ENCODE measurements at places on chromosomes 13 and 19.

DNA sequence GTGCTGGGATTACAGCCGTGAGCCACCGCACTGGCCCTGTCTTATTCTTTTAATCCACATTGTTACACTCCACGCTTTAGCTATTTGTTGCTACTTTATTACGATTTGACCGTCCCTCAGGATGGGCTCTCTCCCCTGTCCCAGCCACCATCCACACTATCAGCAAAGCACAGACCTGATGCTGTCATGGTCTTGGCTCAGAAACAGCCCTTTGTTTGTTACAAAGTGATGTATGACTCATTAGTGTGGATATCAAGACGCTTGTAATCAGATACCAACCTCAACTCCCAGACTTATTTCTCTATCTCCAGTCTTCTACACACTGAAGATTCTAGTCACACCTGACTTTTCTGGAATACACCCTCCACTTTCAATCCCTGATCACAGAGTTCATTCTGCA is 84.6 kb upstream of the FREM2 start:
- peak; percentile 1 for DNase-seq

- no peak for DNase-seq
These were observed 113.7 kb upstream of the SGCG start for GRCh38 chr13:23067129-23067528.

DNA sequence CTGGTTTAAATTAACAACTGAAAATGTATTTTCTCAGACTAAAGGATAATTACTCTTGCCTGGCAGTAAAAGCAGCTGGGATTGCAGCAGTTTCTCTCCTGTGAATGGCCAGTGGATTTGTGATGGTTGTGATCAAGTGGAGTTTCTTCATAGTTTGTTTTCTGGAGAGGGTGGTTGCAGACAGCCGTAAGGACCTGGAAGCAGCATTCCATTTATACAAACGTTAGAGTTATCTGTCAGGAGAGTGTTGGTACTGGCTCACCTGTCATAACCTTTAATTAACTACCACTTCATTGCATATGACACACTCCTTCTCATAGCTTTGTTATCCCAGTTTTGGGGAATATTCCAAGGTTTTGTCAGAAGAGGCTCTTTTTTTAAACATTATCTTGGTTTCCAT is 258.4 kb upstream of the SLC10A2 start:
- no peak for DNase-seq

- no peak for DNase-seq
These were observed 5.4 kb downstream of the CCDC61 start for GRCh38 chr19:46000491-46001246.

GRCh38 chr19:48393559-48394330 is at the start of gene GRIN2D:
GRIN2D (plus strand) TSS chr19:48393668; CDS start chr19:48398393, 4,725 bp downstream.
- peak; percentile 53 for DNase-seq

DNA sequence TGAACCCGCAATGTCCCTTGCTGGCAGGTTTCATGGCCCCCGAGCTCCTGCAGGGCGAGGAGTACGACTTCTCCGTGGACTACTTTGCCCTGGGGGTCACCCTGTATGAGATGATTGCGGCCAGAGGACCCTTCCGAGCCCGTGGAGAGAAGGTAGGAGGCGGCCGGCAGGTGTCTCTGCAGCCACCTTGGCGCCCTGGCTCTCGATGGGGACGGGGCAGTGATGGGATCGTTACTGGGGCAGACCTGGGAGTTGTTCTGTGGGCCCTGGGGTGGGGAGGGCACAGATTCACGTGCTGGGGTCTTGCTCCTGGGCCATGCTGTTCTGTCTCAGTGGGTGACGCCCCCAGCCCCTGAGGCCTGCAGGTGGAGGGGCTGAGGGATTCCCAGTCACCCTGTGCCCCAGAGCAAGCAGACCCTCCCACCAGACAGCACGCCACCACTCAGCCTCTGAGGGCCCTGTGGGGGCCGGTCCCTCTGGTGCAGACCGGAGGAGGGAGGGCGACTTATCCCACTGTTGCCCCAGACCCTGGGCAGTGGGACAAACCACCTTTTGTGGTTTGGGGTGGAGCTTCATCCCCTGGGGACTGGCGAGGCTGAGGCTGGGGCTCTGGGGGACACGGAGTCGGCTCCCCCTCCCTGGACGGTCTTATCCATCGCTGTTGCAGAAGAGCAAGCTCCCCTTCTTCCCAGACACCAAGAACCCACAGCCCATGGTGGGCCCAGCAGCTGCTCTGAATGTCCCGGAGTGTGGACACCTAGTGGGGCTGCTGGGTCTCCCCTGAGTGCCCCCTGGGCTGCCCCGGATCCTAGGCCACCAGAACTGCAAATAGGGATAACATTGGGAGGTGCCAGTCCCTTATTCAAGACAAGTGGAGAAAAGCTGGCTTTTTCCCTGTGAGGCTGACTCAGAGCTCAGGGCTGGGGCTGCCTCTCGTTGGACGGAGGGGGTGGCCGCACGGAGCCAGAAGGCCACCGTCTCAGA is 27.5 kb upstream of the TMEM255B start:
- no peak for DNase-seq

- no peak for DNase-seq
These were observed 49.4 kb upstream of the RNF113B start for GRCh38 chr13:98226496-98226895.

GRCh38 chr19:29858000-29858596 is 46.3 kb downstream of the CCNE1 start:
- no peak for DNase-seq

- DNase-seq = peak; percentile 99
These were observed 54.4 kb downstream of the COL4A2 start for GRCh38 chr13:110361365-110361911.

- no peak for DNase-seq
These were observed 2.0 kb downstream of the ZSCAN1 start for GRCh38 chr19:58035863-58036262.

DNA sequence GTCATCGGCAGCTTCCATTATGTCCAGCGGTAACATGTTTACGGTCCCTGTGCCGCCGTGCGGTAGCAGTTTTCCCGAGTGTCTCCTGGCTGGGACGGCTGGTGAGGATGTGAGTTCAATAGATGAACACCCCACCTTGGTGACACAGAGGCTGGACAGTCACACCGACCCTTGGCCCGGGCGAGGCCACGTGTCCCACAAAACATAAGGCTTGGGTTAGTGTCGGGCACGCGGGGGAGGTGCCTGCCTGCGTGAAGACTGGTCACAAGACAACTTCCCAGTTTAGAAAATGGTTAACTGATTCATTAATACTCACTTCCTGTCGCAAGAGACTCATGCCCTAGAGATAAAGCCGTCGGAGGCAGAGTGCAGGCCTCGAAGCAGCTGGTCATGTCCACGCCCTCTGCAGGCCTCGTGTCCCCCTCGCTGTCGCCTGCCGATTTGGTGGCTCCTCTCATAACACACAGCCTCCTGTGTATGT is 17.2 kb downstream of the RASA3 start:
- peak; percentile 90 for DNase-seq

- DNase-seq = peak; percentile 41
These were observed 57.7 kb downstream of the ING1 start for GRCh38 chr13:110771194-110771593.

- peak; percentile 56 for DNase-seq
These were observed 3.3 kb upstream of the PEX11G start for GRCh38 chr19:7492142-7492541.

GRCh38 chr13:87919956-87920355 is 248.8 kb downstream of the SLITRK5 start:
- no peak for DNase-seq

GRCh38 chr13:101623470-101624209 is 171.2 kb downstream of the ITGBL1 start:
- peak; percentile 52 for DNase-seq

DNA sequence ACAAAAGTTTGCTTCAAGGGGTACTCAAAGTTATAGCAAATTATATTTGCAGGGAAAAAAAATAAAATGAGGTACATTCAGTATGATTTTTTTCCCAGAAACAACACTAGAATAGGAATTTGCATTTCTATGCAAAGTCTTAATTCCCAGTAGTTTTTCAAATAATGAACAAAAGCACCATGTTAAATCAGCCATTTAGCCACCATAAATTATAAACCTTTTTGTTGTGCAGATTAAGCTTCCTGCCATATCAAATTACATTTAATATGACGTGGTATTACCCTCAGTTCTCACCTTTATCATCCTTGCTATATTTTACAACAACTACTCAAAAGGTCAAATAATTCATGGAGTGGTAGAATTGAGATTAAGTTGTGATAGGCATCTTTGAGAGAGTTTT is 136.6 kb upstream of the FRY start:
- DNase-seq = no peak

DNA sequence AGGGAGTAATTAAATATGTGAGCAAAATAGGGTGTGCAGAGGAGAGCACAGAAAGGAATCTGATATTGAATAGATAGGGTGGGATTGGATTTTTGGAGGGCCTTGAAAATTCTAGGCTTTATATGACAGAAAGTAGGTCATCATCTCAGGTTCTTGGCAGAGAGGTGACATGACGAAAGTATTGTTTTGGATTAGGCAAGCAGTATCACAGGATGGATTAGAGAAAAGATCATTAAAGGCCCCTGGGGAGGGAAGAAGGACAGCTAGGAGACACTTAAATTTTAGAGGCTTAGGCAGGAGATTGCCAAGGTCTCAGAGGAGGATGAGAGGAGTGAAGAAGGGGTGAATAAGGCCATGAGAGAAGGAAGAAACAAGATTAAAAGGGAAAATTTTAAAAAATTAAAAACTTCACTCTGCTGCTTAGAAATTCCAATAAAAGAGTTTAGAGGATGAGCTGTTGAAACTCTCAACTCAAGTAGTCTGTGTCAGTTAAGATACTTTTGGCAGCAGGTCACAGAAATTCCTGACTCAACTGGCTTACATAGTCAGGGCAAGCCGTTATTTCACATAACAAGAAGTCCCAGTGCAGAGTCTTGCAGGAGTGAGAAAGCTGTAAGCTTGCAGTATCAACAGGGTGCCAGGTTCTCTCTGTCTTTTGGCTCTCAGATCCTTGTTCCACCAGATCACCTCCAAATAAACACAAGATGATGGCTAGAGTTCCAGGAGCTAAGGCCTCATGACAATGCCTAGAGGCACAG is 8.8 kb downstream of the GPC6 start:
- peak; percentile 47 for DNase-seq

DNA sequence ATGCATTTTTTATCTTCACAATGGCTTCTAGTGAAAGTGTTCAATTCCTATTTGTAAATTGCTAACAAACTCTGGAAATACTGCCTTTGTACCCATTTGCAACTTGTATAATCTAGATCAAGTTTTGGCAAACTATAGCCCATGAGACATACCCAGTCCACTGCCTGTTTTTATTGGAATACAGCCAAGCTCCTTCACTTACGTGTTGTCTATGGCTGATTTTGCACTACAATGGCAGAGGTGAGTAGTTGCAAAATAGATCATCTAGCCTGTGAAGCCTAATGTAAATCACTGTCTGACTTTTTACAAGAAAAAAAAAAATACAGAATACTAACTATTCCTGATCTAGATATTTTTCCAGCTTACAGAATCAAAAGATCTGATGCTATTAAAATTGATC is 37.1 kb downstream of the DZIP1 start:
- DNase-seq = peak; percentile 66

- peak; percentile 49 for DNase-seq
These were observed 38.3 kb upstream of the HMGB1 start for GRCh38 chr13:30504081-30504480.

DNA sequence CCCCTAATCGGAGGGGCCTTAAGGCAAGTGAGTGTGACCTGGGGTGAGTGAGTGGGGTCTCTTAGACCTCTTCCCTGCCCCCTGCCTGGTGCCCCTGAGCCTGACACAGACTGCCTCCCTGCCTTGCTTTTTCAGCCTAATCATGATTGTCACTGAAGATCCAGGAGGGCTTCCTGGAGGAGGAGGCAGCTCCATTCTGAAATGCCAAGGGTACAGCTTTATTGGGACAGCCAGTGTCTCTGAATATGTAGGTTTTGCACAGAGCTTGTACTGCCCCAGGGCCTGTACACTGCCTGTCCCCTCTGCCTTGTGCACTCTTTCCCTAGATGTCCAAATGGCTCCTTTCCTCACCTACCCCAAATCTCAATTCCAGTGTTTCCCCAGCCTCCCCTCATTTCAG is 26.1 kb upstream of the SEMA6B start:
- DNase-seq = no peak

DNA sequence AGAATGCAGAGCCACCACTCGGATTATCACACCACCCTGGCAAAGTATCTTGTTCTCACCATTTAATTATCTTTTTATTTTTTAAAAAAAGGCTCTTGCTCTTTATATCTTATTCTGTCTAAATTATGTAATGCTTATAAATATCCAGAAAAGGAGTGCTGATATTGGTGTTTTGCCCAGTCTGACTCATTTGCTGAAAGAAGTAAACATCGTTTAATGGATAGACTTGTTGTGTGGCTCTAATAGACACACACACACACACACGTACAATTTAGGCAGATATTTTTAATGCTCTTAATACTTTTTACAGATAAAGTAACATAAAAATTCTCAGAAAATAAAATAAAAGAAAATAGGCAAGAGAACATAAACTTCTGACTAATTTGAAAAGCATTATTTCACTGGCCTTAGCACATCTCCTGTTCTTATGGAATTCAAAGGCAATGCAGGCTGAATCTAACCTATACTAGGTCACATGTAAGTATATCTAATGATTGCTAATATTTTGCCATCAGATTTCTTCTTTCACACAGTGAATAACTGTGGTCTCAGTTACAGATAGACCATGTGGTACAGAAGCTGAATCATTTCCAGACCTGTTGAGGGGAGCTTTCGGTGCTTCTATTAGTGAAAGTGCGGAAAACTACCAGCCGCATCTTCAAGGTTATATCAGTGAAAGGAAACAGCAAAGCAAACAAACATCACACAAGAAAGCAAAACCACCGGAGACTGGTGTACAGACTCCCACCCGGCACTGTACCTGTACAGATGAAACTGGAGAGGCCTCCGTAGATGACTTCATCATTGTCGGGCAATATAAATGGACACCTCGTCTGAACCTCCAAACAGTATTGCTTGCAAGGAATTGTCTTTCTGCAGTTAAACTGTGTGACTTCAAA is 642.1 kb upstream of the ARGLU1 start:
- DNase-seq = peak; percentile 29

GRCh38 chr19:29285878-29286277 is 72.9 kb upstream of the UQCRFS1 start:
- DNase-seq = no peak

DNA sequence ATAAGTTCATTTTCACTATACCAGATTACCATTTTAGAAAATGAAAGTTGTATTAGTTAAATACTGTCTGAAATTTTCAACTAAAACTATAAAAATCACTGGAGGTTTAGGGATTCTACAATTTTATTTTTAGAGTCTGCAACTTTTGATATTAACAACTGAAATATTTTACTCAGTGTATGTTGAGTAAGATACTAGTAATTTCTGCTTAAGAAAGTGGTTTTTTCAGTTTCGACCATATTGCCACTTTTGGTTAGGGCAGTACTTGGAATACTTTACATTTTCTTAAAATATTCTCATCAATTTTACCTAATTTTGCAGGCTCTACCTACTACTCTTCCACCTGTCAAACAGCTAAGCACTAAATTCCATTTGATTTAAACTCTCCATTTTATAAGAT is 59.6 kb downstream of the KCNRG start:
- DNase-seq = no peak

DNA sequence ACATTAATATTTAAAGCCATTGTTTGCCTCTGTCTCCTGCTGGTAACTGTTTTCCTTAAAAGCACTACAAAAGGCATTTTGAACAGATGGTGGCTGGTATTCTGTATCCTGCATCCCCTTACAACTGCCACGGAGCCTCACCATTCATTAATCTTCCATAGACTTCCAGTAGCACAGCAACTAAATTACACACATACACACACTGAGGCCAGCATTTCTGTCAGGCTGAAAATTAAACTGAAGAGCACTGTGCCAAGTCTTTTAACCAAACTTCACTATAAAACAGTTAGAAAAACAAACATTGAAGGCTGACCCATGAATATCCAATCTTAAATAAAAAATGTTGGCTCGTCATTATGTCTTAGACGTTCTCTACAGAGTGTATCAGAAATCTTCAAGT is 697.8 kb downstream of the DACH1 start:
- no peak for DNase-seq

All from cardiac fibroblast (primary cell).